T-helper 22 cell (primary cell): ENCODE measurements at places on chromosomes 7 and 10.

- no peak for DNase-seq
Observed at GRCh38 chr7:130136579-130137167, 66.3 kb downstream of the KLHDC10 start.

- DNase-seq = no peak
Observed at GRCh38 chr7:42235741-42236161, 1.3 kb downstream of the GLI3 start.

GRCh38 chr7:30909431-30909830 is 2.2 kb upstream of the AQP1 start:
- no peak for DNase-seq

GRCh38 chr7:27689591-27690164 is 27.0 kb upstream of the HIBADH start:
- DNase-seq = no peak

- DNase-seq = no peak
Observed at GRCh38 chr7:11130012-11130411, 156.3 kb downstream of the PHF14 start.

DNA sequence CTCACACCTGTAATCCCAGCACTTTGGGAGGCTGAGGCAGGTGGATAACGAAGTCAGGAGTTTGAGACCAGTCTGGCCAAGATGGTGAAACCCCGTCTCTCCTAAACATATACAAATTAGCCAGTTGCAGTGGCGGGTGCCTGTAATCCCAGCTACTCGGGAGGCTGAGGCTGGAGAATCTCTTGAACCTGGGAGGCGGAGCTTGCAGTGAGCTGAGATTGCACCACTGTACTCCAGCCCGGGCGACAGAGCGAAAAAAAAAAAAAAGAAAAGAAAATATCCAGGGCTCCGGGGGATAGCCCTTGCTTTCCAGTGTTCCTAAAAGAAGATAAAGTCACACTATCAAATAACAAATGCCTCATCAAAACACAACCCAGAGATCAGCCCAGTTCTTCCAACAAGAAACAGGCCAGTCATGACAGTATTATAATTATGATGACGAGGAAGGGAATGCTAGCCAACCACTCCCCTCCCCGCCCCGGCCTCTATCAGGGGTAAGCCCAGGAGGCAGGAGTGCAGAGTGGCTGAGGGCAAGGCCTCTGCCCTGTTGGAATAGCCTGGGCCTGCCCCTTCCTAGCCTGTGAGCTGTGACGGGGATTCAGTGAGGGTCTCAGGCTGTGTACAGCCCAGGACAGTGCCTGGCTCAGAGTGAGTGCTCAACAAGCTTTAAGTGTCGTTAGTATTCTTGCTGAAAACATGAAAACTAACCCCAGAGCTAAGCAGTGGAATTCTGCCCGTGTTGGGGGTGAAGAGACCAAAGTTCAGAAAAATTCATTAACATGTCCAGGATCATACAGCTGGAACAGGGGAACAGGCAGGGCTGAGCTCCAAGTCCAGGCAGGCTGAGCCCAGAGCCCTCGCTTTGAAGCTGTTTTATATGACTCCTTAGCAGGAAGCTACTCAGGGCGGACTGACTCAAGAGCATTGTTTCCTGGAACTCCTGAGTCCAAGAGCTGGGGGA is 54.3 kb downstream of the FAM241B start:
- no peak for DNase-seq

GRCh38 chr7:35657125-35657524 is 37.8 kb downstream of the HERPUD2 start:
- DNase-seq = no peak

- DNase-seq = peak; percentile 13
Observed at GRCh38 chr7:25565949-25566348, 337.7 kb upstream of the NPVF start.

DNA sequence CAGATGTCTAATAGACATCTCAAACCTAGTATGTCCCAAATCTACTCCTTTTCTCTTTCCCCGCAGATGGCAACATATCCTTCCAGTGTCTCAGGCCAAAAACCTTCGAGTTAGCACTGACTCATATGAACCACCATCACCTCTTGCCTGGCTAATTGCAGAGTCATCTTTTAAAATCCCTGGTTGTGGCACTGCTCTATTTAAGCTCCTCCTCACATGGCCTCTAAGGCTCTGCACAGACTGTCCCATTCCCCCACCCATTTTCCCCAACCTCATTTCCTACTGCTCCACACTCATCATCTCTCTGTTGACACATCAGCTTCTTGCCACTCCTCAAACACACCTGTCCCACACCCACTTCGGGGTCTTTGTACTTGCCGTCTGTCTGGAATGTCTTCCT is 16.8 kb upstream of the HBP1 start:
- no peak for DNase-seq

DNA sequence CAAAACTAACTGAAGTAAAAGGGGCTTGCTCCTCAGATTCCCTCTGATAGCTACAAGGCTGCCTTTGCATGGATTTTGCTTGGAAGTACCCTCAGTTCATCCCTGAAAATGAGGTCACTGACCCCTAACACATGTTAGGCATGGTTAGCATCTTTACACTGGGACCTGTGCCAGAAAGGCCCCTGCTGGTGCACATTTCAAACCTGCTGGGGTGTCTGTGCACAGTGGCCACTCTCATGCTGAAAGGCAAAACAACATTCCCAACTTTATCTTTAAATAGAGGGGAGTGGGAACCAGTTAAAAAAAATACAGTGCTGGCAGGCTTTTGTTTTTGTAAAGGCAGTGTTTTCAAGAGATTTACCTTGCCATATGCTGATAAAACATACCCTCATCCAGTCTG is 99.1 kb downstream of the ANK3 start:
- no peak for DNase-seq

DNA sequence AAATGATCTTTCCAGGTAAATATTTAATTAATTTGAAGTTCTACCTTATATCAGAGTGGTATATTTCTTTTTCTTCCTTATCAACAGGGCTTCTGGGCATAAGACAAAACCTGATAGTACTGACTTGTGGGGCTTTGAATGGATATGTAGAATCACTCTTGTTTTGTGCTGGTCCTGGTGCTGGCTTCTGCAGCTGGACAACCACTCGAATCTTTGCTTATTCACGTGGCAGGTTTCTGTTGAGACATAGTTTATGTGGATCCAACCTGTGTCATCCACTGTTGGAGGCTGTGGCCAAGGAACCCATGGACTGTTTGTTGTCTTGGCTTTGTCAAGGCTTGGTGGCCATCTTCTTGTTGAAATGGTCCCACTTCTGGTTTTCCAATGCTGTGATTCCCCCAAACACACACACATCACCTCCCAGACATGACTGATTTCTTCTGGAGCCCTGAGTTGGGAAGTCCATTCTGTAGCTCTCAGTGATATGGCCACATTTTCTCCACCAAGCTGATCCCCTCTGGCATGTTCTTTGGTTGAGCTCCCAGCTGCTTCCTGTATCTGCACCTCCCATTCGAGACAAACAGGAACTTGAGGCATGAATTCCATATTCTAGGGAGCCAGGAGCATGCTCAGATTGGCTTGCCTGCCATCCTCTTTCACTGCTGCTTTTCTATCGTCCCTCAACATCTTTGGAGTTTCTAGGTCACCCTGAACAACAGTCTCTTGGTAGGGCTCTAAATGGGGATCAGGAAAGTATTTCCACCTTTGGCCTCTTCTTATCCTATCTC is 19.5 kb downstream of the TAS2R41 start:
- no peak for DNase-seq

GRCh38 chr7:57403601-57404342 is 46.2 kb upstream of the ZNF716 start:
- no peak for DNase-seq

GRCh38 chr10:100364735-100365391 is 17.8 kb downstream of the SCD start:
- no peak for DNase-seq

- DNase-seq = no peak
Observed at GRCh38 chr10:95397747-95398146, 106.9 kb upstream of the PDLIM1 start.

- DNase-seq = no peak
Observed at GRCh38 chr10:101000127-101000914, 713 bp downstream of the LZTS2 start.

- DNase-seq = no peak
Observed at GRCh38 chr7:26117142-26117807, 34.7 kb upstream of the NFE2L3 start.

DNA sequence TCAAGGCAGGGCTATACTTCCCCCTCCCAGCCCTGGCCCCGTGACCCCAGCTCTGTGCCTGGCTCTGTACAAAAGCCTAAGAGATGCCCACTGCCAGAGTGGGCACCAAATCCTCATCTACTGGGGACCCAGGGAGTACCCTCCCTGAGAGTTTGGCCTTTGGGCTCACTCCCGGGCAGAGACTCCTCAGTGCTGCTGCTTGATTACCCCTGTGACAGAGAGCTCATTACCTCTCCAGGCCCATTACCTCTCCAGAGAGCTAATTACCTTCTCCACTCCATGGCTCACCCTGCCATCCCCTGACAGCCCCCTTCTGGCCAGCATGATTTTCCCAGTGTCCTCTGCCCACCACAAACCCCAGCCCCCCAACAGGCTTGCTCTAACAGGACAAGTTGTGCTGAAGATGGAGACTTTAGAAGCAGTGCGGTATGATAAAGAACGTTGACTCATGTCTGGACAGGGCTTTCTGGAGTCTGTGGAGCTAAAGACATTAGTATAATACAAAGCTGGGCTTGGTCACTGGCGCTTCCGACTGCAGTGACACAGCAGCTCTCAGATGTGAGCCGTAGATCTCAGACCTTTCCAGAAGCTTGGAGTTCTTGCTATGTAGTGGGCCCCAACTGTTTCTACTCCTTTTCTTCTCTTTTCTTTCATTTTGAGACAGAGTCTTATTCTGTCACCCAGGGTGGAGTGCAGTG is 111.3 kb upstream of the KCTD7 start:
- no peak for DNase-seq

GRCh38 chr10:22633106-22633505 is 81.3 kb downstream of the PIP4K2A start:
- no peak for DNase-seq

DNA sequence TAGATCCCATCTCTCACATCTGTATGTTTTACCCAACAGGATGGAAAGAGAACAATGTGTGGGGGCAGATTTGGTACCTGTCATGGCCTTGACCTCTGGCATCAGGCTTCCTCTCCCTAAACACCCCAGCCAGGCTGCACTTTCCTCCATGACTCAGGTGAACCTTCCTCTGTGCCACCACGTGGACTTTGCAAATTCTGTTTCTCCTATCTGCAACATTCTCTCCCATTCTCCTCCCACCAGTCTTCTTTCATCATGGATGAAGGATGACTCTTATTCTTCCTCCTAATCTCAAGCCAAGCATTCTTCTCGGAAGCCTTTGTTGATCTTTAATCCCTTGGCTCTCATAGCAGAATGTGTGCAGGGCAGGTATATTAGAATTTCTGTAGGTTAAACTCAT is 355.4 kb downstream of the KCNMA1 start:
- no peak for DNase-seq

- no peak for DNase-seq
Observed at GRCh38 chr7:128453836-128454804, 1.6 kb upstream of the HILPDA start.

DNA sequence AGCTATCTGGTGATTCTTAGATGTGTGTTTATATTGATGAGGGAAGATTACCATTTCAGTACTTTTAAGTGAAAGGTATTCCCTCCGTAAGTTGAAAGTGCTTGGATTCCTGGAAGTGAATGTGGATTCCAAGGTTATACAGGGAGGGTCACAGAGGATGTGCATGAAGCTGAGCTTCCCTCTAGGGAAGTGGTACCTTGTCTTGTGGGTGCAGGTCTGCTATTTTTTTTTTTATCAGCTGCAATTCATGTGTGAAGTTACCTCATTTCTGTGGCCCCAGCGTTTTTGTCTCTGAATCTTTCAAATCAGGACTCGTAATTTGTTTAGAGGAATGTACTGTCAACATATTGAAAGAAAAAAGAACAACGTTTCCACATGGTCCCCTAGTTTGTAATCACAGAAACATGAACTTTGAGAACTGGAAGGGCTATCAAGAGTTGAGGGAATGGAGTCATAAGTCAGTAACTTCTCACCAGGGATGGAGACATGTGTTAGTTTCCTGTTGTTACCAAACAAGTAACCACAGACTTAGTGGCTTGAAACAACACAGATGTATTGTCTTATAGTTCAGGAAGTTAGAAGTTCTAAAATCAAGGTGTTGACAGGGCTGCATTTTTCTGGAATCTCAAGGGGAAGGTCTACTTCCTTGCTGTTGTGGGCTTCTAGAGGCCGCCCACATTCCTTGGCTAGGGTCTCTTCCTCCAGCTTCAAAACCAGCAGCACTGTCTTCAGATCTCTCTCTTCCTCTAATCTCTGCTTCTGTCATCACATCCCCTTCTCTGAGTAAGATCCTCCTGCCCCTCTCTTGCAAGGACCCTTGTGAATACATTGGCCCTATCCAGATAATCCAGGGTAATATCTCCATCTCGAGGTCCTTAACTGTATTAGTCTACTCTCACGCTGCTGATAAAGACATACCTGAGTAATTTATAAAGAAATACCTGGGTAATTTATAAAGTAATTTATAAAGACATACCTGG is 64.4 kb downstream of the RAB18 start:
- DNase-seq = no peak

GRCh38 chr7:78080241-78080640 is 281.7 kb downstream of the PHTF2 start:
- no peak for DNase-seq

DNA sequence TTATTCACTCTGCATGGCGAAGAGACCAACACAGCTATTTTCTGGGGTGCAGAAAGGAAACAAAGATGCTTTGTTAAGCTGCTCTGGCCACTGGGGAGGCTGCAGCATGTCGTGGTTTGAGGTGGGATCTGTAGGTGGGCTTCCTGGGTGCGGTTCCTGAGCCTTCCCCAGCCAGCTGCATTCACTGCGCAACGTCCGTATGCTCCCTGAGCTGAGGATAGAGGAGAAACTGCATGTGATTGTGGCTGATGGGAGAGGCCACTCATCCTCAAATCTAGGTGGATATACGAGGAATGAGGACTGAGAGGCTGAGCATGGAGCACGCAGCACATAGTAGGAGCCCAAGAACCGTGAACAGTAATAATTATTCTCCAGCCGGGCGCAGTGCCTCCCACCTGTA is 9.9 kb upstream of the DNAAF5 start:
- DNase-seq = no peak

DNA sequence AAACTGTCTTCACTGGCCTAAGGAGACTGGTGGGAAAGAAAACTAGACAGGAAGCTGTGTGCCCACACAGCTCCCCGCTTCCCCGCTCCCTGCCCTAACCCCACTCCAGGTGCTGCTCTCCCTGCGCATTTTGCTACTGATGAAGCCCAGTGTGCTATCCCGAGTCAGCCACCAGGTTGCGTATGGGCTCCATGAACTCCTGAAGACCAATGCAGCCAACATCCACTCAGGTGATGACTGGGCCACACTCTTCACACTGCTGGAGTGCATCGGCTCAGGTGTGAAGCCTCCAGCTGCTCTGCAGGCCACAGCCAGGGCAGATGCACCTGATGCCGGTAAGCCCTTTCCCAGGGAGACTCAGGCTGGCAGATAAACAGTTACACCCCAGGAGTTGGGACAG is 20.3 kb upstream of the NFKB2 start:
- DNase-seq = no peak
